B cell (primary cell): ENCODE measurements at places on chromosomes 7 and 10. TPM values are rescaled to one million over a fixed set of nuclear protein-coding genes. Genes with fewer than 3 reads are reported as not detected.

GRCh38 chr7:48931481-48931880, 7.1 kb downstream of the CDC14C start:
- no peaks in the 10 kb centered on the region for H3K36me3 ChIP-seq
- H3K27ac ChIP-seq = no peak overlapping the region
- H3K4me3 ChIP-seq = no peak overlapping the region
- no peak for DNase-seq
- no peaks in the 10 kb centered on the region for H3K27me3 ChIP-seq

DRGX gene
- polyA plus RNA-seq = not detected in 2 replicates

GRCh38 chr7:134787720-134788119, 8.3 kb downstream of the CALD1 start:
- H3K27me3 ChIP-seq = no peaks in the 10 kb centered on the region
- no peak overlapping the region for H3K4me3 ChIP-seq
- no peak for DNase-seq
- peaks cover 6% of the 10 kb centered on the region for H3K4me1 ChIP-seq

- H3K27ac ChIP-seq = no peak overlapping the region
- no peaks in the 10 kb centered on the region for H3K4me1 ChIP-seq
- no peaks in the 10 kb centered on the region for H3K36me3 ChIP-seq
- no peak overlapping the region for H3K4me3 ChIP-seq
- H3K27me3 ChIP-seq = no peaks in the 10 kb centered on the region
These were observed 81.9 kb downstream of the CREM start for GRCh38 chr10:35208536-35208935.

DNA sequence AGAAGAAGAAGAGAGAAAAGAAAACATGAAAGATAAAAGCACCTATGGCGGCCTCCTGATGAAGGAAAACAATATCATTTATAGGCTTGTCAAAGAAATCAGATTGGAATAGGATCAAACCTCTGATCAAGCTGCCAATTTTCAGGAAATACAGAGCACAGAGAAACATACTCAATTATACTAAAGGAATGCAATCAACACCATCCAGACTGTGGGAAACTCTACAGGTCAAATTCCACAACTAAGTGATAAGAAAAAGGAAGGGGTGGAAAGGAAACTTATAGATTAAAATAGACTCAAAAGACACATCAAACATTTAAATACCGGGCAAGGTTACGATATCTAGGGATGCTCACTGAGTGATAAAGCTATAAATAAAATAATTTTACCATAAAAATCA, 39.3 kb downstream of the AOAH start:
- DNase-seq = no peak
- no peaks in the 10 kb centered on the region for H3K36me3 ChIP-seq
- H3K4me1 ChIP-seq = no peaks in the 10 kb centered on the region
- no peaks in the 10 kb centered on the region for H3K27me3 ChIP-seq
- no peak overlapping the region for H3K27ac ChIP-seq

DNA sequence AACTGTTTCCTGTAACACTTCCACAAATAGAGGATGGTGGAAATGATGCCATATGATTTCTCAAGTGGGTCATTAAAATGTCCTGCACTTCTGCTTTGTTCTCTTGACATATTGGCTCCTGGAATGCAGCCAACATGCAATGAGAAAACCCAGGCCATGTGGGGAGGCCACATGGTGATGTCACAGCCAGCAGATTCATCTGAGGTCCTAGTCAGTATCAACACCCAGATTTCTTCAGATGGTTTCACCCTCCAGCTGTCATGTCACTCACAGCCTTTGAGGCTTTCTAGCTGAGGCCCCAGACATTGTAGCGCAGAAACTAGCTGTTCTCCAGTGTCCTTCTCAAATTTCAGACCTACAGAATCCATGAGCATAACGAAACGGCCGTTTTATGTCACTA, 102.3 kb upstream of the NUPR2 start:
- H3K4me3 ChIP-seq = no peak overlapping the region
- no peak for DNase-seq
- no peak overlapping the region for H3K27ac ChIP-seq
- no peaks in the 10 kb centered on the region for H3K27me3 ChIP-seq
- H3K36me3 ChIP-seq = no peaks in the 10 kb centered on the region
- H3K4me1 ChIP-seq = no peaks in the 10 kb centered on the region

DNA sequence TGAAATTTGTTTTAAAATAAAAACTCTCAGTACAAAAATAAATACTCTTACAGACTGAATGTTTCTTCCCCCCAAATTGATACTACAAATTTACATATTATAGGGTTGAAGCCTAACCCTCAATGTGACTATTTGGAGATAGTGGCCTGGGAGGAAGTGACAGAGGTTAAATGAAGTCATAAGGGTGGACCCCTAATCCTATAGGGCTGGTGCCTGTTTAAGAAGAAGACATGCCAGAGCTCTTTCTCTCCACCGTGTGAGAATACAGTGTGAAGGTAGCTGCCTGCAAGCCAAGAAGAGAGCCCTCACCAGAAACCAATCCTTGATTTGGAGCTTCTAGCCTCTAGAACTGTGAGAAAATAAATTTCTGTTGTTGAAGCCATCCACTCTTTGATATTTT, 67.6 kb downstream of the MCU start:
- H3K36me3 ChIP-seq = no peaks in the 10 kb centered on the region
- H3K27ac ChIP-seq = no peak overlapping the region
- no peak overlapping the region for H3K4me3 ChIP-seq
- no peaks in the 10 kb centered on the region for H3K27me3 ChIP-seq
- no peak for DNase-seq
- H3K4me1 ChIP-seq = no peaks in the 10 kb centered on the region

DNA sequence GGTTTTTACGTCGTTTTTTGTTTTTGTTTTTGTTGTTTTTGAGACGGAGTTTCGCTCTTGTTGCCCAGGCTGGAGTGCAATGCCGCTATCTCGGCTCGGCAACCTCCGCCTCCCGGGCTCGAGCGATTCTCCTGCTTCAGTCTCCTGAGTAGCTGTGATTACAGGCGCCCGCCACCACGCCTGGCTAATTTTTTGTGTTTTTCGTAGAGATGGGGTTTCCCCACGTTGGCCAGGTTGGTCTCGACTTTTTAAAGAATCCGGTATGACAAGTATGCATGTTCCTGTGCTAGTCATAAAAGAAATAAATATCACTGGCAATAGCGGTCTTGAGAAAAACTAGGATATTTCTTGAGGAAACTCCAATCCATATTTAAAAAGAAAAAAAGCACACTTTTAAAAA, 2.7 kb upstream of the ARL4A start:
- peak overlapping the region; percentile 99 for H3K27ac ChIP-seq
- peak; percentile 65 for DNase-seq
- no peak overlapping the region for H3K4me3 ChIP-seq

TMEM140 gene
- polyA plus RNA-seq = 3.6 and 3.8 TPM in 2 replicates

GRCh38 chr10:68423522-68423921, 16.4 kb upstream of the RUFY2 start:
- H3K27ac ChIP-seq = no peak overlapping the region
- no peak for DNase-seq
- no peaks in the 10 kb centered on the region for H3K4me1 ChIP-seq

- H3K4me3 ChIP-seq = no peak overlapping the region
- peaks cover 76% of the 10 kb centered on the region for H3K4me1 ChIP-seq
- no peak overlapping the region for H3K27ac ChIP-seq
- H3K36me3 ChIP-seq = no peaks in the 10 kb centered on the region
These were observed 21.2 kb downstream of the INPP5A start for GRCh38 chr10:132558516-132559413.

GRCh38 chr7:45593121-45593541, 19.0 kb downstream of the ADCY1 start:
- no peaks in the 10 kb centered on the region for H3K4me1 ChIP-seq
- H3K27ac ChIP-seq = no peak overlapping the region
- no peaks in the 10 kb centered on the region for H3K36me3 ChIP-seq
- no peak for DNase-seq
- no peak overlapping the region for H3K4me3 ChIP-seq

- no peaks in the 10 kb centered on the region for H3K36me3 ChIP-seq
- no peaks in the 10 kb centered on the region for H3K4me1 ChIP-seq
- H3K27ac ChIP-seq = no peak overlapping the region
- no peak for DNase-seq
- no peak overlapping the region for H3K4me3 ChIP-seq
- H3K27me3 ChIP-seq = no peaks in the 10 kb centered on the region
These were observed 280.4 kb upstream of the TCERG1L start for GRCh38 chr10:131591936-131592335.

- no peaks in the 10 kb centered on the region for H3K4me1 ChIP-seq
- no peak overlapping the region for H3K27ac ChIP-seq
- DNase-seq = no peak
- H3K27me3 ChIP-seq = no peaks in the 10 kb centered on the region
These were observed 110.9 kb downstream of the MAPK8 start for GRCh38 chr10:48417374-48417773.

GRCh38 chr7:90933984-90934383, 330.2 kb upstream of the FZD1 start:
- no peaks in the 10 kb centered on the region for H3K27me3 ChIP-seq
- H3K4me1 ChIP-seq = no peaks in the 10 kb centered on the region
- no peak overlapping the region for H3K27ac ChIP-seq
- no peak for DNase-seq

TACC2 gene
- not detected in 2 replicates for polyA plus RNA-seq

DNA sequence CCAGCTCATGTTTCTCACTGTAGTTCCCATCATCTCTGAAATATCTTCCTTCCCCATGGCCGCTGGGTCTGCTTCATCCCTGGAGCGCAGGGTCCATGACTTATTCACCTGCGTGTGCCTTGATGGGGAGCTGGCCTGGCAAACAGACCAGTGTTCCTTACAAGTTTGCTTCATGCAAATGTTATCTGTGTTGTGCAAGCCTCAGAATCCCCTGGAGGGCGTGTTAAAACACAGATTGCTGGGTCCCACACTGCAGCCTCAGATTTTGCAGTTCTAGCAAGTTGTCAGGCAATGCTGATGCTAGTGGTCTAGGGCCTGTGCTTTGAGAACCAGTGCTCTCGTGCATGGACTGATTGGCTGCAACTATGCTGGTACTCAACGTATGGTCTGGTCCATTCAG, 7.2 kb upstream of the DMBT1 start:
- H3K27ac ChIP-seq = no peak overlapping the region
- H3K27me3 ChIP-seq = no peaks in the 10 kb centered on the region
- no peaks in the 10 kb centered on the region for H3K36me3 ChIP-seq
- no peaks in the 10 kb centered on the region for H3K4me1 ChIP-seq
- H3K4me3 ChIP-seq = no peak overlapping the region
- no peak for DNase-seq

KCND2 gene
- not detected in 2 replicates for polyA plus RNA-seq

INA gene
- 0.03 TPM in 1 of 2 replicates, not detected in the other for polyA plus RNA-seq

DNA sequence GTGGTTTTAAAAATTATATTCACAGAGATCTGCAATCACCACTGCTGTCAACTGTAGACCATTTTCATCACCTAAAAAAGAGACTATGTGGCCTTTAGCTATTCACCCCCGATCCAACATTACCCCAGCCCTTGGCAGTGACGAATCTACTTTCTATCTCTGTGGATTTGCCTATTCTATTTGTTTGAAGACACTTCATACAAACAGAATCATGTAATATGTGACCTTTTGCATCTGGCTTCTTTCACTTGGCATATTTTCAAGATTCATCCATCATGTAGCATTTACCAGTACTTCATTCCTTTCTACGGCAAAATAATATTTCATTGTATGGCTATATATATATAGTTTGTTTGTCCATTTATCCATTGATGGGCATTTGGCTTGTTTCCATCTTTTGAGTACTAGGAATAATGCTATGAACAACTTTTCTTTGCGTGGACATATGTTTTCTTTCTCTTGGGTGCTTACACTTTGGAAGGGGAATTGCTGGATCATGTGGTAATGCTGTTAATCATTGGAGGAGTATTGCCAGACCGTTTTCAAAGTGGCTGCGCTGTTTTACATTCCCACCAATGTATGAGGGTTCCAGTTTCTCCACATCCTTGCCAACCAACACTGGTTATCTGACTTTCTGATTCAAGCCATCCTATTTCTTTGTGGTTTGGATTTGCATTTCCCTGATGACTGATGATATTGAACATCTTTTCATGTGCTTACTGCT, 22.3 kb downstream of the ADAMTS14 start:
- H3K27me3 ChIP-seq = no peaks in the 10 kb centered on the region
- H3K27ac ChIP-seq = no peak overlapping the region
- DNase-seq = no peak
- H3K4me3 ChIP-seq = no peak overlapping the region

DNA sequence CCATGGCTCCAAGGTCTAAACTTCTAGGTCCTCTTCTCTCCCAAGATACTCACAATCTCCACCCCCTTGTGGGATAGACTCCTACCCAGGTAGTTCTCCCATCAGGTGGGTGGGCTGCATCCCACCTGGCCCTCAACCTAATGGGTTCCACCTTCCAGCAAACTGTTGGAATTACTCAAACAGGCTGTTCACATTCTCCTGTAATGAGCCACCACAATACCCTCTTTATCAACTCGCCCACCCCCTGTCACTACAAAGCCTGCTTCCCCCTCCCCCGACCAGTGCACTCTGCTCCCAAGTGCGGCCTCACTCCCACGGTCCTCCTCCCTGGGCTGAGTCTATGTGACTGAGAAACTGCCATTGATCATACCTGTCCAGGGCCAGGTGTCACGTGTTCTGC, 10.4 kb upstream of the HTR5A start:
- no peak overlapping the region for H3K27ac ChIP-seq
- no peaks in the 10 kb centered on the region for H3K27me3 ChIP-seq
- no peaks in the 10 kb centered on the region for H3K4me1 ChIP-seq
- H3K4me3 ChIP-seq = no peak overlapping the region

GRCh38 chr7:7104314-7104698, 78.0 kb upstream of the C1GALT1 start:
- no peaks in the 10 kb centered on the region for H3K36me3 ChIP-seq
- DNase-seq = no peak
- no peaks in the 10 kb centered on the region for H3K4me1 ChIP-seq
- no peak overlapping the region for H3K4me3 ChIP-seq
- H3K27me3 ChIP-seq = no peaks in the 10 kb centered on the region

DNA sequence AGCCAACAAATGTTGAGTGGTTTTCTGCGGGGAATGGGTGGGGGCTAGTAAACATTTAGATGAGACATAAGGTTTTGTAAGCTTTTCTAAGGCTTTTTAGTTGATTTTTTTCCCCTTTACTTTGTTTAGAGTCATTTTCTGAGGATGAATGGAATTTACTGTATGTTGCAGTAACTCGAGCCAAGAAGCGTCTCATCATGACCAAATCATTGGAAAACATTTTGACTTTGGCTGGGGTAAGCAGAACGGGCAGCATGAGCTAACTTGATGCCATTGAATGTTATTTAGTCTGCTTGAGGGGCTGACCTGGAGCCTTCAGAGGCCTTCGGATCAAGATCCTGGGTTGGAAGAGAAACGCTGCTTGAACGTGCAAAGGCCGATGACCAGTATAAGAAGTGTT, 37.3 kb downstream of the FBH1 start:
- no peak overlapping the region for H3K4me3 ChIP-seq
- no peaks in the 10 kb centered on the region for H3K27me3 ChIP-seq
- peaks cover 2% of the 10 kb centered on the region for H3K36me3 ChIP-seq
- DNase-seq = no peak
- no peaks in the 10 kb centered on the region for H3K4me1 ChIP-seq
- H3K27ac ChIP-seq = no peak overlapping the region

DNA sequence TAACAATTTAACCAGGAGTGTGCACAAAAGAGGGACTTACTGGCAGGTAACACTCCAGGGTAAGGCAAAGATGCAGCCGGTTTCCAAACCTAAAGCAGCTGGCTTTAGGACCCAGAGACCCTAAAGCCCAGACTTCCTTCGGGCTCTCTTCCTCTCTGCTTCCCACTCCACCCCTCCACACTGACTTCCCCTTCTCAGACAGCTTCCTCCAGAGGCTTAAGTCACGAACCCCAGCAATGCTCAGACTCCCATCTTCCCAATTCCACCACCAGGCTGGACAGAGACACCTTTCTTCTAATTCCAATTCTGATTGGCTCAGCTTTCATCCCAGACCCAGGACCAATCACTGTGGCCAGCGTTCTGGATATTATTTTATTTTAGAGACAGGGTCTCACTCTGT, 24.8 kb downstream of the STYXL1 start:
- no peak overlapping the region for H3K4me3 ChIP-seq
- peaks cover 26% of the 10 kb centered on the region for H3K36me3 ChIP-seq
- no peaks in the 10 kb centered on the region for H3K27me3 ChIP-seq
- no peak overlapping the region for H3K27ac ChIP-seq
- DNase-seq = no peak
